ENCODE measurements at places on chromosomes 3 and 15. TPM values are rescaled to one million over a fixed set of nuclear protein-coding genes. Genes with fewer than 3 reads are reported as not detected.
A peak's percentile ranks its signal among the peaks of the same experiment; 100 is the strongest.

GRCh38 chr3:37964716-37965115 is 25.9 kb upstream of the VILL start:
- DNase-seq, result no peak

The P2RY12 gene
- not detected for total RNA-seq

DNA sequence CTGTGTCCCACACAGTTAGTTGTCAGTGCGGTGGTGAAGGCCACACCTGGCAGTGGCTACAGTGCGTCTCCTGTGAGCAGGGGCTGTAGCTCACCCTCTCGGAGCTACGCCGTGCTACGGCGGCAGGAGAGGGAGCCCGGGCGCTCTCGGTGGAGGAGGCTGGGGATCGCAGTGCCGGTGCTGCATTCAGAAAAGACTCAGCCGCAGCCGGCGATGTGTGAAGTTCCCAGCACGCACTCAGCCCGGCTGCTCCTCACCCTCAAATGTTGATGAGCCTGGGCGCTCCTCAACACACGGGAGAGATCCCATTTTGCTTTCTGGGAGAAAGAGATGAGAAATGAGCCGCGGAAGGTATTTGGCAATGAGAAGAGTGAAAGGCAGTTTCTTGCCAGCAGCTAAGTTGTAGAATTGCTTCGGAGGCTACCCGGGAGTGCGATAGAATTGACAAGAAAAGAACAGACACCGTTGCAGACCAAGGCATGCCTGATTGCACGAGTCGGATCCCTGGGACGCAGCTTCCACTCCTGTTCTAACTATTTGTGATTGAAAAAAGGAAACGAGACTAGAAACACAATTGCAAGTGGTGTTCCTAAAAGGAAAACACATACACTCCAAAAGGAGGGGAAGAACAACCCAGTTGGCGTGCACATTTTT is at the start of gene UNC13C:
Gene UNC13C (plus strand): TSS at position 189 of the 654 bp plus-strand sequence. CDS start 34,463 bp downstream, outside the sequence.
- DNase-seq, result no peak

GRCh38 chr3:101495552-101495951 is 17.5 kb downstream of the SENP7 start:
- DNase-seq, result no peak

The CCDC39 gene
- not detected for total RNA-seq

DNA sequence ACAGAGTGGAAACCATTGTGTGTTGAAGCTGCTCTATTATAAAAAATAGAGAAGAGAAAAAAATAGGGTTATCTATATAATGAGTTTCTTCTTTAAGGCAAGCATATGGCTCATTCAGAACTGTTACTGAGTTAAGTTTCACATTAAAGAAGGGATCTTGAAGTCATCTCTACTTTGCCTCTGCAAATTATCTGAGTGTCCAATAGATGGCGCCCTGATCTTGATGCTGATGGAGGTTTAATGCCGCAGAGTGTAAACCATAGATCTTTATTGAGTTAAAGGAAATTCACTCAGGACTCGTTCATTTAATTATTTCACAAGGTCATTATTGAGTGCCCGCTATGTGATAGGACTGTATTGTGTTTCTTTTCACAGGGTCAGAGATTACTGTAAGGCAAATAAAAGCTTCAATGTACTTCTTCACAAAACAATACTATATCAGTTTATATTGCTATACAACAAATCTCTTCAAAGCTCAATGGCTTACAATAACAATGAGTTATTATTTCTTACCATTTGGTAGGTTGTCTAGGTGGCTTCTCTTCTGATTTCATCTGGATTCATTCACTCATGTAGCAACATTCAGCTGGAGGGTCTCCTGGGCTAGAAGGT is 171.4 kb downstream of the NSUN3 start:
- peak; percentile 22 for DNase-seq

GRCh38 chr3:171129827-171130226 is 103.3 kb upstream of the SLC2A2 start:
- no peak for DNase-seq

The TP63 gene
- not detected for total RNA-seq

GRCh38 chr15:44173813-44174212 is 21.3 kb downstream of the FRMD5 start:
- DNase-seq, result no peak

DNA sequence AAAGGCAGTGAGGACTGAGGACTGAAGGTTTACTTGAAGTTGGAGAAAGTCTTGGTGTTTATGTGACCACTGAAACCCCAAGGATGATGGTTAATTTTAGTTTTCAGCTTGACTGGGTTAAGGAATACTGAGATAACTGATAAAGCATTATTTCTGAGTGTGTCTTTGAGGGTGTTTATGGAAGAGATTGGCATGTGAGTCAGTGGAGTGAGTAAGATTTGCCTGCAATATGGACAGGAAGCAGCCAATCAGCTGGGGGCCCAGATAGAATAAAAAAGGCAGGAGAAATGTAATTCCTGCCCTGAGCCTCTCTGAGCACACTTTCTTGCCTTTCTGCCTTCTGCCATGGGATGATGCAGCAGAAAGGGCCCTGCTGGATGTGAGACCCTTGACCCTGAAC is 92.4 kb downstream of the KBTBD8 start:
- no peak for DNase-seq

- no peak for DNase-seq
Measured at GRCh38 chr3:81696090-81696489, 65.4 kb downstream of the GBE1 start.

GRCh38 chr3:179266701-179267211 is 15.8 kb upstream of the KCNMB3 start:
- DNase-seq, result no peak

The MEGF11 gene
- total RNA-seq, result 2.3 TPM

DNA sequence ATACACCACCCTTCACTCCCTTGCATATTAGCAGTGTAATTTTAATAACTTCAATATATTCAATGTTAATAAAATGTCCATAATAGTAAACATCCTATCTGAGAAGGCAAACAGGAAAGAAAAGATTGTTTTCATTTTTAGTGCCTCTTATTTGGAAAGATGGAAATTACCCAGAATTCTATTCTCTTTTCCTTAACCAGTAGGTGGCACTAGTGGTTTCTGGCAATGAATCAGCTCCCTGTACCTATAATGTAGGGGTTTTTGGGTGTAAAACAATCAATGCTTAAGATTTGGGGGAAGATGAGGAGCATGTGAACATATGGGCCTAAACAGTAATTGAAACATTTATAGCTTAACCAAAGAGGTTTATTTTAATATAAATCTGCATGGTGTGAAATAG is 5.7 kb upstream of the SEMA6D start:
- DNase-seq, result no peak

The CHCHD6 gene
- total RNA-seq, result 36.3 TPM

The NAALADL2 gene
- 2.9 TPM for total RNA-seq

Data from HCT116 (cell line).